ENCODE measurements at places on chromosomes 3 and 15. TPM values are rescaled to one million over a fixed set of nuclear protein-coding genes. Genes with fewer than 3 reads are reported as not detected.

GRCh38 chr3:159559771-159560170, 428.9 kb upstream of the IL12A start:
- H3K27ac ChIP-seq = no peak overlapping the region
- no peaks in the 10 kb centered on the region for H3K36me3 ChIP-seq
- H3K4me3 ChIP-seq = no peak overlapping the region
- H3K4me1 ChIP-seq = no peaks in the 10 kb centered on the region
- H3K27me3 ChIP-seq = no peaks in the 10 kb centered on the region

GRCh38 chr15:45121020-45121419, 6.9 kb downstream of the DUOXA2 start:
- no peak overlapping the region for H3K4me3 ChIP-seq
- H3K27me3 ChIP-seq = peaks cover 62% of the 10 kb centered on the region
- DNase-seq = no peak
- no peak overlapping the region for H3K27ac ChIP-seq
- peaks cover 19% of the 10 kb centered on the region for H3K4me1 ChIP-seq
- no peaks in the 10 kb centered on the region for H3K36me3 ChIP-seq

GRCh38 chr15:98123297-98123696, 162.8 kb downstream of the ARRDC4 start:
- H3K27me3 ChIP-seq = no peaks in the 10 kb centered on the region
- H3K4me1 ChIP-seq = no peaks in the 10 kb centered on the region
- H3K4me3 ChIP-seq = no peak overlapping the region
- no peaks in the 10 kb centered on the region for H3K36me3 ChIP-seq
- no peak for DNase-seq

- no peak overlapping the region for H3K27ac ChIP-seq
- no peak overlapping the region for H3K4me3 ChIP-seq
- H3K36me3 ChIP-seq = peaks cover 1% of the 10 kb centered on the region
- DNase-seq = no peak
- peaks cover 65% of the 10 kb centered on the region for H3K27me3 ChIP-seq
Observed at GRCh38 chr15:80778621-80778963, 578 bp upstream of the CEMIP start.

DNA sequence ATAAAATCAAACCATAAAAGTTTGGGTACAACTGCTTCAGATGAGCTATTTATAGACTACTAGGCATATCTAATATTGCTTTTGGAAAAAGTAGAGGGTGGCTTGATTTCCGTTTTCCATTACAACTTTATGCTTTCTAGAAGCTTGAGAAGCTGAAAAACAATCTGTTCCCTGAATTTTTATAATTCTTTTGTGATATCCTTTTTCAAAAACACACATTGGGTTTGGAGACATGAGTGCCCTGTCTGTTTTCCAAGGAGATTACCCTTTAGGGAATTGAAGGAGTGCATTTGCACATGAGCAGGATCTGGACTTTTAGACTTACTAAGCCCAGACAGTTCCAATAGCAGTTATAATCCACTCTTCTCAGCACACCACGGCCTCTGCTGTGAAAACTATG, 49.5 kb upstream of the FILIP1L start:
- peaks cover 21% of the 10 kb centered on the region for H3K36me3 ChIP-seq
- DNase-seq = no peak
- no peak overlapping the region for H3K27ac ChIP-seq
- H3K27me3 ChIP-seq = no peaks in the 10 kb centered on the region
- no peak overlapping the region for H3K4me3 ChIP-seq

GRCh38 chr15:75770131-75770530, 57.5 kb upstream of the CSPG4 start:
- no peak overlapping the region for H3K27ac ChIP-seq
- no peak overlapping the region for H3K4me3 ChIP-seq
- H3K27me3 ChIP-seq = peaks cover 13% of the 10 kb centered on the region
- H3K36me3 ChIP-seq = no peaks in the 10 kb centered on the region
- peak; percentile 22 for DNase-seq

- H3K4me1 ChIP-seq = no peaks in the 10 kb centered on the region
- H3K27me3 ChIP-seq = no peaks in the 10 kb centered on the region
- H3K36me3 ChIP-seq = no peaks in the 10 kb centered on the region
- no peak overlapping the region for H3K4me3 ChIP-seq
Observed at GRCh38 chr3:79810581-79810980, 42.8 kb upstream of the ROBO1 start.

DNA sequence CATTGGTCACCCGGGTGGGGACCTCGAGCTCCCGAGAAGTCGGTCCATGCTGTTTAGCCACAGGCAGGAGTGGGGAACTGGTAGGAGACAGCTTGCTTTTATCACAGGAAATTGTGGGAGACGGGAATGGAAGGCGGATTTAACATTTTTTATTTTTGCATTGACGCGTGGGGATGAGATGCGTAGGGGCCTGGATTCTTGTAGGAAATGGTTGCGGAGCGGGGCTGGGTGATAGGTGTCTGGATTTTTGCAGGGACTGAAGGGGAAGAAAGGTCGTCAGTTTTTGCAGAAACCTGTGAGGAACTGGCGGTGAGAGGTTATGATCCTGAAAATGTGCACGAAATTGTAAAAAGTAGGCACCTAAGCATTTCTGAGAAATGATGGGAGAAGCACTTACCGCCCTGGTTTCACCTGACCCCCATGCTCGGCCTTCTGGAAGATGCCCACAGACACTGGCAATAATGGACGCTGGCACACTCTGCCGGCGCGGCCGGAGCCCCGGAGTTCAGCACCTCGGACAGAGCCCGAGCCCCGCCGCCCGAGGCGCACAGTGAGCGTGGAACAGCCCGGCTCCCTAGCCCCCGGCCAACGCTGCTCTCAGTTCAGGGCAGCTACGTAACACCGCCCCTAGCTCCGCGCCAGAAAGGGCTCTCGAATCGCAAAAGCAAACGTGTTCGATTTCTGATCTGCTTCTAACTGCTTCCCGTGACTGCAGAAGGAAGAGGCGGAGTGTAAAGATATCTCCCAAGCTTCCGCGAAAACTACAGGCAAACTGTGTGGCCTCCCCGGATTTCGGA, 928 bp downstream of the ANKRD34C start:
- peaks cover 3% of the 10 kb centered on the region for H3K36me3 ChIP-seq
- no peak overlapping the region for H3K4me3 ChIP-seq
- peaks cover 3% of the 10 kb centered on the region for H3K4me1 ChIP-seq
- peaks cover 64% of the 10 kb centered on the region for H3K27me3 ChIP-seq
- DNase-seq = peak; percentile 46

DNA sequence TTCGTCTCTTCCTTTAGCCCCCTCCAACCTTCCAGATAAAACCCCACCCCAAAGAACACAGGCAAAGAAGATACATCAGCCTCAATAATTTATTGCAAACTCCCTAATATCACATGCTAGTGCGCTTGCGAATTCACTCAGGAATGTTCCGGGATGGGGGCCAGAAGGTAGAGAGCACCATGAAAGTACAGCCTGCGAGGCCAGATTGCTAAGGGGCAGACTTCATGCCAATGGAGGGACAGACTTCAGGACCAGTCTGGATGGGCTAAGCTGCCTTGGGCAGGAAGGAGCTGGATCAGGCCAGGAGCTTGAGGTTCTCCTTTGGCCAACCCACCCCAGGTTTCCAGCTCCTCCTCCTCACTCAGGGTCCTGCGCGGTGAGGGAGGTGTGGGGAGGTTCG, 13.4 kb downstream of the CIDEC start:
- peaks cover 10% of the 10 kb centered on the region for H3K27me3 ChIP-seq
- no peak for DNase-seq
- no peak overlapping the region for H3K4me3 ChIP-seq
- H3K27ac ChIP-seq = no peak overlapping the region

DNA sequence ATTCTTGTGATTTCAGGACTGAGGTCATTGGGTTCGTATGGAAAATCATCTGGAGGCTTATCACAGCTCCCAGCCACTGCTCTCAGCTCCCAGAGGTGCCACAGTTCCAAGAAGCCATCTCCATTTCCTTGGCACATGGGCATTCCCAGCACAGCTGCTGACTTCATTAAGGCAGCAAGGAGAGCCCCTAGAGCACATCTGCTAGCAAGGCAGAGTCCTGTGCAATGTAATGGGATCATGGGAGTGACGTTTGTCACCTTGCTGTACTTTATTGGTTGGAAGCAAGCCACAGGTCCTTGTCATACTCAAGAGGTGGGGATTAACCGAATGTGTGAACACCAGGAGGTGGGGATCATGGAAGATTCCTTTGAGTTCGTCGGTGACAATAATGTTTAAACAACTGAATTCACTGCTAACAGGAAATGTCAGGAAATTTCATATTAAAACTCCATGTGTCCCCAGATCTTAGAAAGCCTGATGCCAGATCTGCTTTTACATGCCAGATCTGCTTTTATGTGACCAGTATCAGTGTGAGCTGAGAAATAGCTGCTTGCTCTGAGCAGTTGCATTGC, 148.8 kb downstream of the GABRG3 start:
- no peaks in the 10 kb centered on the region for H3K27me3 ChIP-seq
- H3K36me3 ChIP-seq = no peaks in the 10 kb centered on the region
- no peak overlapping the region for H3K4me3 ChIP-seq
- DNase-seq = no peak
- H3K27ac ChIP-seq = no peak overlapping the region

GRCh38 chr3:132536442-132537153, 60.5 kb upstream of the ACKR4 start:
- H3K27ac ChIP-seq = no peak overlapping the region
- DNase-seq = no peak
- H3K27me3 ChIP-seq = no peaks in the 10 kb centered on the region
- peaks cover 29% of the 10 kb centered on the region for H3K36me3 ChIP-seq

- peaks cover 15% of the 10 kb centered on the region for H3K4me1 ChIP-seq
- no peak for DNase-seq
- H3K27me3 ChIP-seq = no peaks in the 10 kb centered on the region
- peaks cover 9% of the 10 kb centered on the region for H3K36me3 ChIP-seq
Observed at GRCh38 chr3:106036696-106037095, 167.9 kb upstream of the CBLB start.

- DNase-seq = no peak
- H3K4me3 ChIP-seq = no peak overlapping the region
- H3K27ac ChIP-seq = no peak overlapping the region
- peaks cover 2% of the 10 kb centered on the region for H3K4me1 ChIP-seq
- no peaks in the 10 kb centered on the region for H3K27me3 ChIP-seq
Observed at GRCh38 chr3:66106788-66107187, 68.1 kb upstream of the MAGI1 start.

GRCh38 chr15:43056696-43057095, 49.1 kb downstream of the UBR1 start:
- H3K27ac ChIP-seq = no peak overlapping the region
- H3K4me3 ChIP-seq = no peak overlapping the region
- no peaks in the 10 kb centered on the region for H3K4me1 ChIP-seq
- H3K36me3 ChIP-seq = peaks cover 38% of the 10 kb centered on the region

DNA sequence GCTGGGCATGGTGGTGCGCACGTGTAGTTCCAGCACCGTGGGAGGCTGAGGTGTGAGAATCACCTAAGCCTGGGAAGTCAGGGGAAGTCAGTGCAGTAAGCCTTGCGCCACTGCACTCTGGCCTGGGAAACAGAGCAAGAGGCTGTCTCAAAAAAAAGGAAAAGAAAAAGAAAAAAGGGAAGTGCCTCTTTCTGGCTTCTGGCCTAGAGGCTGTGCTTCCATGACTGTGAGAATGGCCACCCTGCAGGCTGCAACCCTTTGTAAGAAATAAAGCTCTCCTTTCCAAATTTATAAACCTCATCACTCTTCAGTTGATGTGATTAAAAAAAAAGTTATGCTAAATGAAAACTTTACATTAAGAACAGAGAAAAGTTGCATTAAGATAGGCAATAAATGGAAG, 774.3 kb downstream of the TUSC7 start:
- no peak overlapping the region for H3K27ac ChIP-seq
- H3K27me3 ChIP-seq = no peaks in the 10 kb centered on the region
- H3K4me3 ChIP-seq = no peak overlapping the region
- no peaks in the 10 kb centered on the region for H3K4me1 ChIP-seq

- H3K4me3 ChIP-seq = no peak overlapping the region
- no peak overlapping the region for H3K27ac ChIP-seq
- no peak for DNase-seq
- H3K27me3 ChIP-seq = peaks cover 17% of the 10 kb centered on the region
- H3K36me3 ChIP-seq = no peaks in the 10 kb centered on the region
- H3K4me1 ChIP-seq = no peaks in the 10 kb centered on the region
Observed at GRCh38 chr3:11953350-11953749, 50.8 kb upstream of the SYN2 start.

GRCh38 chr3:11006986-11007933, 14.7 kb downstream of the SLC6A1 start:
- no peak overlapping the region for H3K27ac ChIP-seq
- no peaks in the 10 kb centered on the region for H3K4me1 ChIP-seq
- DNase-seq = no peak
- H3K4me3 ChIP-seq = no peak overlapping the region

GRCh38 chr15:38486936-38487335, 33.0 kb downstream of the FAM98B start:
- peaks cover 57% of the 10 kb centered on the region for H3K36me3 ChIP-seq

GRCh38 chr15:46518381-46518780, 883.6 kb downstream of the SQOR start:
- no peak for DNase-seq
- no peaks in the 10 kb centered on the region for H3K36me3 ChIP-seq
- H3K4me3 ChIP-seq = no peak overlapping the region
- H3K27me3 ChIP-seq = no peaks in the 10 kb centered on the region
- H3K27ac ChIP-seq = no peak overlapping the region

DNA sequence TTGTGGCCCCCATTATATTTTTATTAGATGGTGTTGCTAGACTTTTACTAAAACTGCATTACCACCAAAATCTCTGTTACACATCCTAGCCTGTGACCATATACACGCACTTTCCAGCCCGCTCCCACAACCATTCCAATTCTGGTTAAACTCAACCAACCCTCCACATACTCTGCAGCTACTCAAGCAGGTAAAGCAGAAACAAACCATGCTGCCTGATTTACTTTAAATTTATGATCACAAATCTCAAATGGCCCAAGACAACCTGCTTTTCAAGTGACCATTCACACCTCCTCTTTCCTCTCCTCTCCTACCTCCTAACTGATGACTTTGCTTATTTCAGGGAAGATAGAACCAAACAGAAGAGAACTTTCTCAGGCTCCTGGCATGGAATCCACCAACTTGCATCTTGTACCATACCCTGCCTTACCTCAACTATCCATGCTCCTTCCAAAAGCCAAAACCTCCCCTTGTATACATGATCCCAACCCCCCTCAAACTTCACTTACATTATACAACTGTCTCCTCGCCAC, 18.5 kb downstream of the ULK4 start:
- no peak overlapping the region for H3K27ac ChIP-seq
- H3K36me3 ChIP-seq = peaks cover 2% of the 10 kb centered on the region
- H3K4me3 ChIP-seq = no peak overlapping the region
- no peaks in the 10 kb centered on the region for H3K27me3 ChIP-seq
- DNase-seq = no peak

GRCh38 chr3:24434651-24435050, 60.0 kb downstream of the THRB start:
- H3K27ac ChIP-seq = no peak overlapping the region
- no peak for DNase-seq
- H3K36me3 ChIP-seq = no peaks in the 10 kb centered on the region
- no peak overlapping the region for H3K4me3 ChIP-seq

- H3K27me3 ChIP-seq = no peaks in the 10 kb centered on the region
- peaks cover 7% of the 10 kb centered on the region for H3K4me1 ChIP-seq
Observed at GRCh38 chr3:72802001-72802400, 46.2 kb downstream of the SHQ1 start.

Gene ROPN1B
- total RNA-seq = not detected

Gene SPTBN5
- 0.91 TPM for total RNA-seq

Gene AMIGO3
- 1.2 TPM for total RNA-seq

Gene GPR156
- not detected for total RNA-seq

Gene ITIH4
- total RNA-seq = 18.0 TPM

Gene ANKRD34C
- total RNA-seq = not detected

Gene TEX55
- total RNA-seq = not detected

Gene KLHL6
- total RNA-seq = 30.9 TPM

Gene SCG5
- total RNA-seq = 3.5 TPM

Gene LRRC58
- 21.2 TPM for total RNA-seq

Gene TM4SF18
- not detected for total RNA-seq

Gene NOX5
- total RNA-seq = 0.06 TPM

All from activated CD8-positive, alpha-beta memory T cell treated with anti-CD3 and anti-CD28 coated beads, Interleukin-2, amount 10 ng/mL, durations not matched to agents 7 days and 5 days (primary cell).